ENCODE measurements at places on chromosomes 5 and 9.

- DNase-seq = no peak
Observed at GRCh38 chr9:101469026-101469425, 33.5 kb upstream of the ALDOB start.

- no peak for DNase-seq
Observed at GRCh38 chr9:91384954-91385353, 23.2 kb upstream of the AUH start.

DNA sequence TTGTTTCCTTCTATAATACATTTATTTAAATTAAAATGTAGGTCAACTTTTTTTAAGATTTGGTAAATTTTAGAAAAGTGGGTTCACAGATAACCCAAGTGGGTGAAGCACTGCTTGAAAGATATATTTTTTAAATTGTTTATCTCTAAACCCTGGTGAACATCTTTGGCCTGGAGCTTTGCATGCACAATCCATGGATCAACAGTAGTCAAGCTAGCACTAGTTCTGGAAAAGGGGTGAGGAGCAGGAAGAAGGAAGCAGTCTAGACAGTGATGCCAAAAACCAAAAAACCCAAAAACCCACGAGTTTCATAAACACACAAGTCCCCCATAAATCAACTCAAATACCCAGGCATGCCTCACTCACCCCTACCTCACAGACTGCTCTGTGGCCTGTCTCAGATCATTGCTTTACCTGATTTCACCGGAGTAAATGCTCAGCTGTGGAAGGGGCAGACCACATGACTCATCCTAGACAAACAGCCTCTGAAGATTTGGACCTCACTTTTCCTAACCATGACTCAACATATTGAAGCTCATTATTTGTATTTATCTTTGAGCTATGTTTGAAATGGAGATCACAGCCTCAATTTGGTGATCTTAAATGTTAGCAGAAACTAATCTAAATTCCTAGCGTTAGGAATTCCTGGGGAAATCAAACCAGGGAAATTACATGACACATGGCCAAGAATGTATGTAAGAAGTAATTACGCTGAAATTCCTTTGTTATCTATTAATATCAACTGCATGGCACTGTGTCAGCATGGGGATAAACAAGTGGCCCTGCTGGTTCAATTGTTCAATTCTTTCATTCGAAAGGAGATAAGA is 149.6 kb downstream of the ZNF608 start:
- no peak for DNase-seq

- DNase-seq = peak; percentile 59
Observed at GRCh38 chr9:114108016-114108833, 9.1 kb upstream of the KIF12 start.

DNA sequence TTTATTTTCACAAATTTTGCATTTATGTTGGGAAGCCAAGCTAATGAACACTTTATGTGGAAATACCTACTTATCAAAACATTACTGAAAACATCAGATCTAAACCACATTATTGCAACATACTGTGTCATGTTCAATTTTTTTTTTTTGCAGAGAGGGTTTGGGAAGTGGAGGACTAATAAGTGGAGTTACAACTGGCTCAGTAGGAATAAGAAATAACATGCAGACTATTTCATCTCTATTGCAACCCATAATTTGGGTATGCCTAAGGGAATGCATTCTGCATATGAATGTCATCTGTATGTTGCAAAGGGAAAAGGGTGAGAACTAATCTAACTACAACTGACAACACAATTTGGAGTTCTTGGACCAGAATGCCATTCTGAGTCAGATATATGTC is 41.8 kb downstream of the APC start:
- DNase-seq = no peak

DNA sequence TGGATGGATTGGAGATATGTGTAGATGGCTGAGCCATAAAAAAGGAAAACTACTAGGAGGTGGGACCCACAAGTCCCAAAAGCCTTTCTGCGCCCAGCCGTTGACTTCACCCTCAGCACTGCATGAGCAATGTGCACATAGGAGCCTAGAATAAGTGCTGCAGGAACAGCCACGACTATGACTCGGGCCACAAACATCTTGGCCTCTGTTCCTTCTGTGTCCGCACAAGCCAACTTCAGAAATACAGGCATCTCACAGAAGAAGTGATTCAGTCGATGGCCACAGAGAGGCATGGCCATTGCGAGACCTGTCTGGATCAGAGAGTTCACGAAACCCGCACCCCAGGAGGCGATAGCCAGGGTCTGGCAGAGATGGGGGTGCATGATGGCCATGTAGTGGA is 587 bp downstream of the OR2Y1 start:
- no peak for DNase-seq

DNA sequence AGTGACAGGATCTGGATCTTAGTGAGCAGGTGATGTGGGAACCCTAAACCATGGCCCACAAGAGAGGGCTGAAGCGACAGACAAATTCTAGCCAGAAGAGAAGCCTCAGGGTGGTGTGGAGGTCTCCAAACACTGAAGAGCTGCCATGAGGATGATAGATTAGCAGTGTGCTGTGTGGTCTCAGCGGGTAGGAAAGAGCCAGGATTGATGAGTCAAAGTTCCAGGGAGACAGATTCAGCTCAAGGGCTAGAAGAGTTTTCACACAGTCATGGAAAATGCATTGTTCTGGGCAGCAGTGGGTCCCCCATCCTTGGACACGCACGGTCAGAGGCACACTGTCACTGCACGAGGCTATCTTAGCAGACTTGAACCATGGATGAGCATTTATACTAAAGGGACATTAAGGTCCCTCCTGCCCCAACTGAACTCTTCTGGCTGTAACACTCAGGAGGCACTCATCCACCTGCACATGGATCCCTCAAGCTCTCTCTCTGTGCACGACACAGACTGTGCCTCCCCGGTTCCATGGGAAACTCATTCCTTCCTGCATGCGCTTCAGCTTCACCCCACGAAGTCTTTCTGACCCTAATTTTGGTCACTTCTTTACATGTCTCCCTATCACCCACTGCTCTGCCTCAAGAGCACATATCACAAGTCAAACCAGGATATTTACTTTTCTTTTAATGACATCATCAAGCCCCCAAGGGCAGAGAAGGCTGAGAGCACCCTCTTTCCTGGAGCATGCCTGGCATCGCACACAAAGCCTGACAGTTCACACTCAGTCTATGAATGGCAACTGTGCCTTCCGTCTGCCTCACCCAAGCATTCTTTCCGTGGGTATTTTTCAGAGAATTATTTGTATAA is 84.8 kb downstream of the TLE1 start:
- no peak for DNase-seq

GRCh38 chr9:113603773-113604172 is 140.2 kb downstream of the RGS3 start:
- DNase-seq = no peak

- DNase-seq = no peak
Observed at GRCh38 chr9:82491604-82492003, 503.0 kb downstream of the SPATA31D1 start.

DNA sequence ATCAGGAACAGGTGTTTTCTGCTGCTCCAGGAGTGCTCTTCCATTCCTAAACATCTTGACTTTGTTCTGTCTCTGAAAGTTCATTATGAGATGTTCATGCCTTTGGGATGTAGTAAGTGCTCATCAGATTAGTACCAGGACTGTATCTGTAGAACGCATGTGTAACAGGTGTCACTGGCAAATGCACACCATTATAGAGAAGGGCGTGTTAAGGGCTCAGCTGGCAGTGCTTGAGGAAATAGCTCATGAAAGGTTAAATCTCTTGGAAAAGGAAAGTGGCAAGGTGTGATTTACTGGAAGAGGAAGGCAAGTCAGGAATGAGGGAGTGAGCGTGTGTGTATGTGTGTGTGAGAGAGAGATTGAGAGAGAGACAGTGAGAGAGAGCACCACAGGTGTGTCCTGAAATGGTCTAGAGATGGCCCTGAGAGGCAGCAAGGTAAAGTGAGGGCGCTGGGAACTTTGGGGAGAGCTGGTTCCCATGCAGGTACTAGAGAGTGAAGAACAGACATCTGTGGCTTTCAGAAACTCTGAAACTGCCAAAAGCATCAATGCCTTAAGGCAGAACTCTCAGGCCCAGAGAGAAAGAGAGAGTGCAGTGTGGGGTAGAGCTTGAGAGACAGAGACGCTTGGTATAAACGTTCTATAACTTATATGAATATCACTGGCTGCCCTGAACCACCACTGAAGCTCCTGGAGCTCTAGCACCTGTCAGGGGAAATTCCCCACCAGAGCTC is 13.7 kb upstream of the CXCL14 start:
- no peak for DNase-seq

- DNase-seq = no peak
Observed at GRCh38 chr9:98790134-98790841, 6.1 kb downstream of the ANKS6 start.

DNA sequence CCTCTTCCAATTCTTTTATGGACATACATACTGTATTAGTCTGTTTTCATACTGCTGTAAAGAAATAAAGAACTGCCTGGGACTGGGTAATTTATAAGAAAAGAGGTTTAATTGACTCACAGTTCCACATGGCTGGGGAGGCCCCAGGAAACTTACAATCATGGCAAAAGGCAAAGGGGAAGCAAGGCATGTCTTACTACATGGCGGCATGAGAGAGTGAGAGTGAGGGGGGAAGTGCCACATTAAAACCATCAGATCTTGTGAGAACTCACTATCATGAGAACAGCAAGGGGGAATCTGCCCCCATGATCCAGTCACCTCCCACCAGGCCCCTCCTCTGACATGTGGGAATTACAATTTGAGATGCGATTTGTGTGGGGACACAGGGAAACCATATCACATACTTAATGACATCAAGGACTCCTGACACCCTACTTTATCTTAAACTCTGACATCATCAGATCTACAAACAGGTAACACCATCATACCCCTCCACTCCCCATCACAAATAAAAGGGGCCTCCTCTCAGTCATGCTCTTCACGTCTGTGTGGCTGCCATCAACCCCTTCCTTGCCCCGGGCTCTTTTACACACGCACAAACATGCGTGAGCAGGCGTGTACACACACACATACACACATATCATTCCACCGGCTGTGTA is 9.7 kb downstream of the ANKRD33B start:
- DNase-seq = no peak

DNA sequence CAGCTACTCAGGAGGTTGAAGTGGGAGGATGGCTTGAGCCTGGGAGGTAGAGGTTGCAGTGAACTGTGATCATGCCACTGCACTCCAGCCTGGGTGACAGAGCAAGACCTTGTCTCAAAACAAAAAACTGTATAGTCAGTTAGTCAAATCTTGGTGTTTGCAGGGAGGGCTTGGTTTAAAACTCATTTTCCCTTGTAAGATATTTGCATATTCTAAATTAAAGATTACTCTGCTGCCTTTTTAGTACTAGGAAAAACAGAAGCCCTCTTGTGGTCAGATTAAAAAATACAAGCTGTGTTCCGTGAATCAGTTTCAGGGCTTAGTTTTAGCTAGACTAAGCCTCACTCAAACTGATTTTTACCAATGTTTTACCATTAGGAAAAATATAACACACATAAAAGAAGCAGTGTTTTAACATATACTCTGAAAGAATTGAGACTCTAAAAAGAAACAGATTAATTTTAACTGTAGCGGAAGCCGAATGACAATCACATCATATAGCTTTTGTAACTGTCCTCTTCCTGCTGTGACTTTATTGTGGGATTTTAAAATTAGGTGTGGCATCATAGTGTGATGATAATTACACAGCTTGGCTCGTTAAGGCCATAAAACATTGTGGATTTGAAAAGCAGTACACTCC is 84.9 kb upstream of the BASP1 start:
- DNase-seq = no peak
